Mammary epithelial cell (primary cell): ENCODE measurements at places on chromosomes 7 and 10. TPM values are rescaled to one million over a fixed set of nuclear protein-coding genes. Genes with fewer than 3 reads are reported as not detected.
A peak's percentile ranks its signal among the peaks of the same experiment; 100 is the strongest.

DNA sequence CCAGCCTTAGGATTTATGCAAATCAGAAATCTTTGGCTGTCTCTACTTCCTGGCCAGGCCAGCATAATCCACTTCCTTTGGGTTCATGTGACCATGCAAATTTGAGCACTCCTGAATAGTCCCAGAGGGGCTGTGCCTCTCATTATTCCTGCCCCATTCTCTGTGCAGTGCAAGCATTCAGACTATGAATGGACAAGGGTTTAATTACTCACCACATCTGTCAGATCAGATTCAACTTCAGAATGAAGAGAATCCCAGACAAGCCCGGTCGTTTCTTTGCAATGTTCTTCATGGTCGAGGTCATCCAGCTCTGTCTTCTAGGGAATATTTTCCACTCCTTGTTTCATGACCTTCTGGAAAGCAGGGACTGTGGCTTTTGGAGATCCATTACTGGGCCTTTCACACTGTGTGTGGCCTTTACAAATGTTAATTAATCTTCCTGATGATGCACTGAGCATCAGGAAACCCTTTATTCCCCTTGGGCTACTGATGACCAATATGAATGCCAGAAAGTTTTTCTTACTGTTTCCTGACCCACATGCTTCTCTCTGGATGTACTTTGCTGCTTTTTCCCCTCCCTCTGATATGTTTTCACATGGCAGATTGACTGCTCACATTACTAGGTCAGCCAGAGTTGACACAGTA, 217.6 kb upstream of the TCF7L2 start:
- DNase-seq: peak; percentile 57

Gene LIPF
- total RNA-seq: not detected

GRCh38 chr10:96664563-96664962, 55.8 kb downstream of the PIK3AP1 start:
- DNase-seq: no peak

DNA sequence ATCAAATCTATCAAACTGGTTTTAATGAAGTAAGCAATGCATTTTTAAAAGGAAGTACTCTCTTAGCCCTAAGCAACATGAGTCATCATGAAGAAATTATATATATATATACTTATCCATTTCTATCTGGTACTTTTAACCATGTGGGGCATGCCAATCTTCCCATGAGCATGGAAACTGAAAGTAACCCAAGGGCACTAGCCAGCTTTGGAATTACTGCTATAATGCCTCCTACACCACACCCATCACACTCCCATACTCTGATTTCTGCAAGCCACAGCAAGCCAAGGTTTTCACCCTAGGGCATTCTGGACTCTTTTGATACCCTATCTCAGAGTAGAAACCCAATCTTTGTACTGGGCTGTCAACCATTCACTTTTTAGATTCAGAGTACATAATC, 204.6 kb downstream of the IMMP2L start:
- DNase-seq: peak; percentile 80

Gene MTURN
- total RNA-seq: 9.7 and 17.3 TPM in 2 replicates
